ENCODE measurements at places on chromosomes 1 and 21.

DNA sequence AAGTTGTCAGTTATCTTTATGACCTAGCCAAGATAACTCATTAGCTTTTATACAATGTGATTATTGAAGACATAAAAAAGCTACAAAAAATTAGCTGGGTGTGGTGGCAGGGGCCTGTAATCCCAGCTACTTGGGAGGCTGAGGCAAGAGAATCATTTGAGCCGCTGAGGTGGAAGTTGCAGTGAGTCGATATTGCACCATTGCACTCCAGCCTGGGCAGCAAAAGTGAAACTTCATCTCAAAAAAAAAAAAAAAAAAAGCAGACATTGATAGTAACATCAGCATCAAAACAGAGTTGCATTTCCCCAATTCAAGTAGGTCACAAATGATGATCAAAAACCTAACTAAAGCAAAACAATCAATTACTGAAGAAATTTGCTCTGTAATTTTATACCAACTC lies 191.4 kb downstream of the PTGER3 start:
- no peak for DNase-seq

DNA sequence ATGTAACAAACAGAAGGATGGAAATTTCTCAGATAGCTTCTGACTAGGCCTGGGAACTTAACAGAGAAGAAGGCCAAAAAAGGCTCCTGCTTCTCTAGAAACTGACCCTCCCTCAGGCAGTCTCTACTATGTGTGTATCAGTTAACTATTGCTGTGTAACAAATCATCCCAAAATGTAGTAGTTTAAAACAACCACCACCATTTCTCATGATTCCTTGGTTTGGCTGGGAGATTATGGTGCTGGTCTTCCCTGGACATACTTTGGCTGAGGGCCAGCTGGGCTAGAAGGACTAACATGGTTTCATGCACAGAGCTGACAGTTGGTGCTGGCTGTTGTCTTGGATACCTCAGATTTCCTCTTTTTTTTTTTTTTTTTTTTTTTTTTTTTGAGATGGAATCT lies 26.2 kb upstream of the CNN3 start:
- no peak for DNase-seq

DNA sequence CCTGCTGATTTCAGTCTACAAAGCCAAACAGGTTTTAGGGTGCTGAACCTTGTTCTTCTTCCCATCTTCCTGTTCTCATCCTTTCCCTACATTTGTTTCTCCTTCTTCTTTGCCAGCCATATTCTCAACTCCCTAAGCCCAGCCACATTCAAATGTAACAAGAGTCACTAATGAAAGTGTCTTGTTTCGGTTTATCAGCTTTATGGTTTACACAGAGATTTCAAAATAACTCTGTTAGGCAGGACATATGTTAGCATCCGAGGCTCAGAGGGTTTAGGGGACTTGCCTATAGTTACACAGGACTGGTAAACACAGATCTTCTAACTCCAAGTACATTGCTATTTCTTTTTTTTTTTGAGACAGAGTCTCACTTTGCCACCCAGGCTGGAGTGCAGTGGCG lies 61.3 kb downstream of the NDUFS5 start:
- no peak for DNase-seq

- DNase-seq = no peak
Measured at GRCh38 chr1:169160845-169161495, 54.5 kb downstream of the ATP1B1 start.

GRCh38 chr1:42962641-42963377 lies 4.1 kb upstream of the SLC2A1 start:
- peak; percentile 96 for DNase-seq

- no peak for DNase-seq
Measured at GRCh38 chr21:45985471-45986315, 4.1 kb downstream of the COL6A1 start.

DNA sequence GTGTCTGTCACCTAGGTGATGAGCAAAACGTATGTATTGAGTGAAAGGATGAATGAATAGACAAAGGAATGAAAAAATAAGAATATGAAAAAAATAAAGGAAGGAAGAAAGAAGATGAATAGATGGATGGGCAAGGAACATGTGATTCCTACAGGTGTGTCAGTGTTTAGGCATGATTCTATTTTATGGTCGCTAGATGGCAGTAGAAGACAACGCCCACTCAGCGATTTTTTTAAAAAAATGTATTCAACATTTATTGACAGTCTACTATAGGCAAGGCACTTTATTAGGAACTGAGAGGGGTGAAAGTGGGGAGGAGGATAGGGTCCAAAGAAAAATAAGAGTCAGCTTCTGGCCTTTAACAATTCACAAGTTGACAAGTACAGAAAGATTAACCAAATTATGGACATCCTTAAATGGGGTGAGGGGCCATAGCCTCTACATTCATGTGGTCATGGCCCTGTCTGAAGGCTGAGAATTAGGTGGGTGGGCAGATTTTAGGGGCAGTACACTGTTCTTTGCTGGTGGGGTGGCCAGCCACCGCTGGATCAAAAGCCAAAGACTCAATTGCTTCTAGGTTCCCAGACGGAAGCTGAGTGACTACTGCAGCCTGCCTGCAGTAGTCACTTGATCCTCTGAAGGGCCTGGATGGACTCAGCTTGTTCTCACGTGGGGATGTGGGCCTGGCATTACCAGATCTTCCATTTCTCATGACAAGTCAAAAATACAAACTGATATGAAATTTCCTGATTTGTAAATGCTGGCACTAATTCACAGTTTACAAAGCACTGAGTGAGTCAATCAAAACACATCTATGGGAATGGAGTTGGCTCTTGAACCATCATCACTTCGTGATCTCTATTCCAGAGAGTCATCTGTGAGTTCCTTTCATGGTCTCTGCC lies 83.9 kb downstream of the FASLG start:
- no peak for DNase-seq

DNA sequence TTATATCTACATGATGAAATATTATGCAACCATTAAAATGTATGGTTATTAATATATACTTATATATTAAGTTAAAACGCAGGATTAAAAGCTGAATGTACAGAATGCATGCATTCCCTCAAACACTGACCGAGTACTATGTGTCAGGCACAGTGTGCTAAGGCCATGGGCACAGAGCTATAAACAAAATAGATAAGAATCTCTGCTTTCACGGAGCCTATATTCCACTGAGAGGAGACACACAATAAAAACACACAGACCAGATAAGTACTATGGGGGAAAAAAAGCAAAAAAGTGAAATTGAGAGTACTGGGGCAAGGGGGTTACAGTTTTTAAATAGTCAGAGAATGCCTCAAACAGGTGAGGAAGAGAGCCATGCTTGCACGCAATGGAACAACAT lies 62.7 kb downstream of the GPATCH2 start:
- DNase-seq = no peak

DNA sequence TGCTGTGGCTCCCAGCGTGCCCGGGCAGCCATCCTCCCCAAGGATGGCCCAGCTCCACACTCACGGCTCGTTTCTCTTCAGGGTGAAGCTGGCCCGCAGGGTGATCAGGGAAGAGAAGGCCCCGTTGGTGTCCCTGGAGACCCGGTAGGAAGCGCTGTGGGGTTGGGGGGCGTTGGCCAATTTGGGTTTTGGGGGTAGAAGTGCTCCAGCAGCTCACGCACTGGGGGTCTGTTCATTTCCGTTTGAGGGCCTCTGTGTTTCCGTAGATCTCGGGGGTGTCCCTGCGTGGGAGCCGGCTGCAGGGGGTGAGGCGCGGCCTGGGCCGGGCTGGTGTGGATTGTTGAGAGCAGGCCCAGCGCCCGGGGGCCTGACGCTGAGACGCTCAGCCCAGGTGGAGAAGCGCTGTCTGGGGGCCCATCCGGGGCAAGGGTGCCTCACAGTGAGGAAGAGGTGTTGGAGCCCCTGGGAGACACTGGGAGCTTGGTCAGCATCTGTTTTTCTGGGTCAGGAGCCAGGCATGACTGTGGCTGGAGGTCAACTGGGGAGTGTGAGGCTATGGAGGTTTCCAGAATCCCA lies 12.6 kb downstream of the COL6A1 start:
- no peak for DNase-seq

DNA sequence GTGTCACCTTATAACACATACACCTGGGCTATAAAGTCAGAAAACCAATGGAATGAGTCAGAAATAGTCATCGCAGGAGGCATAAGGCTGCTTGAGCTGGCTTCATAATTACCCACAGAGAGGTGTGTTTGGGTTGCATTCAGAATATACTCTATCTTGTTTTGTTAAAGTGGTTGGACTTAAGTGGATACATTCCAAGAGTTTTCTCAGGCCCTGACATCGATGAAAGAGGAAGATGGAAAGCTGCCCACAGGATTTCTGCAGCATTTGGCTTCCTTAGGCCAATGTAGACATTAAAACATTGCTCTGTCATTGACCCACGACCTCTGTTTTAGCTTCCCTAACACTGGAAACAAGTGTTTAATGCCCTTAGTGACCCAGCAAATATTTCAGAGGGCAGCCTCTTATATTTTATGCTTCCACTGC lies 18.6 kb upstream of the BCL10 start:
- DNase-seq = no peak

DNA sequence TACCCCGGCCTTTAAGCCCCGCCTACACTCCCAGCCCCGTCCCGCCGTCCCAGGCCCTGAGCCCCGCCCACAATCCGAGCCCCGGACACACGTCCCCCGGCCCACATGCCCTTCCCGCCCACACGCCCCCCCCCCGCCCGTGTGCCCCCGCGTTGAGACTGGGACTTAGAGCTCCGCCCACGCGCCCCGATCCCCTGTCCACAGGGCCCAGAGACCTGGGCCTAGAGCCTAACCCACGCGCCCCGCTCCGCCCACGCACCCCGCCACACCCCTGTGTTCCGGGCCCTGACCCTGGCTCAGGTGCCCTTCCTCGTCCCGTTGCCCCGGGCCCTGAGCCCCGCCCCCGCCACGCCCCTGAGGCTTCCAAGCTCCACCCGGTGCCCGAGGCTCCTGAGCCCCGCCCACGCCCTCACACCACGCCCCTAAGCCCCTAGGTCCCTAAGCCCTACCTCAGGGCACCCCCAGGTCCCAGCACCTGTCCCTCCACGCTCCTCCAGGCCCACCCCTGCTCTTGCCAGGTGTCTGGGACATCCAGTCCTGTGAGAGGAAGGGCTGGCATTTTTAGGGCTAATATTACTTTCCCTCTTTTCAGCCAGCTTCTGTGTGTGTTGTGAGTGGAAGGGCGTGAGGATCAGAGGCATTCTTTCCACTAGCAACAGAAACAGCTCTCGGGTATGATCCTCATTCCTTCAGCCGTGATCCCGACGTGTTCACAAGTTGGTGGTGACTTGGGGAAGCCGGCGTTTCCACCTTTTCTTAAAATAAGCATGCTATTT lies 552 bp upstream of the GPR157 start:
- peak; percentile 94 for DNase-seq

GRCh38 chr1:154155251-154155650 lies 378 bp upstream of the NUP210L start:
- DNase-seq = no peak

DNA sequence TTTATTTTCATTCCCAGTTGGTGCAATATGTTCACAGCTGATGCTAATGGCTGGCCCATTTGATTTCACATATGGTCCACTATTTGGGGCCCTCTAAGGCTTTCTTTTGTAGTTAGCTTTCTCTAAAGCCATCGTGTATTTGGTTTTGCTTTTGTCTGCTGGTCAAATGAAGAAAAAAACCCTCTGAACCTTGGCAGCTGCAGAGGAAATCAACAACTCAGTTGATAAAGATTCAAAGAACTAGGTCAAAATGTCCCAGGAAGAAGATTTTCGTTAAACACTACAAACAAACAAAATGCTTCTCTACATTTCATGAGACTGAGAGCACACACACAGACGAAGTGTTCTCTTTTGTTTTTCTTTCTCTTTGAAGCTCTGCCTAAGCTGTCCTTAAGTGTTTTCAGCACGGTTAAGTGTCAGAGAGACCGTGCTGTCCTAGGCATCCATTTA lies 655.0 kb downstream of the RWDD3 start:
- no peak for DNase-seq

- no peak for DNase-seq
Measured at GRCh38 chr1:17348593-17349234, 23.3 kb upstream of the PADI6 start.

DNA sequence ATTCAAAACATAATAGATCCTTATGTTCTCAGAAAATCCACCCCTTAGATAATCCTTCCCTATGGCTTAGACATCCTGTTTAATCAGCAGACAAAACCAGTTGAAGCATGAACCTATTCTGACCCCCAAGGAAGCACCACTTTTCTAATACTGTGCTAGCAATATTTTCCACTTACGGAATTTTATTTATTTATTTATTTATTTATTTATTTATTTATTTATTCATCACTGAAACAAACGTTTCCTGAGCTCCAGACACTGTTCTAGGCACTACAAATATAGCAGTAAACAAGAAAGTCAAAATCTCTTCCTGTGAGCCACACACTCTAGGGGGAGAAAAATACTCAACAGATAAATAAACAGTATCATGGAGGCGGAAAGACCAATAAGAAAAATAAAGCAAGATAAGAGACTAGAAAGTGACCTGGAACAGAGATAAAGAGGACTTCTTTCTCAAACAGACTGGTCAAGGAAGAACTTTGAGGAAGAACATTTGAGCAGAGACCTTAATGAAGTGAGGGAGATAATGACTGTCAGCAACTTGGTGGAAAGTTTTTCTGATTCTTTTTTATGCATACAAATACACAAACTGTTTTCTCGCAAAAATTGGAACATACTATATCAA lies 145.5 kb upstream of the POGK start:
- DNase-seq = no peak

DNA sequence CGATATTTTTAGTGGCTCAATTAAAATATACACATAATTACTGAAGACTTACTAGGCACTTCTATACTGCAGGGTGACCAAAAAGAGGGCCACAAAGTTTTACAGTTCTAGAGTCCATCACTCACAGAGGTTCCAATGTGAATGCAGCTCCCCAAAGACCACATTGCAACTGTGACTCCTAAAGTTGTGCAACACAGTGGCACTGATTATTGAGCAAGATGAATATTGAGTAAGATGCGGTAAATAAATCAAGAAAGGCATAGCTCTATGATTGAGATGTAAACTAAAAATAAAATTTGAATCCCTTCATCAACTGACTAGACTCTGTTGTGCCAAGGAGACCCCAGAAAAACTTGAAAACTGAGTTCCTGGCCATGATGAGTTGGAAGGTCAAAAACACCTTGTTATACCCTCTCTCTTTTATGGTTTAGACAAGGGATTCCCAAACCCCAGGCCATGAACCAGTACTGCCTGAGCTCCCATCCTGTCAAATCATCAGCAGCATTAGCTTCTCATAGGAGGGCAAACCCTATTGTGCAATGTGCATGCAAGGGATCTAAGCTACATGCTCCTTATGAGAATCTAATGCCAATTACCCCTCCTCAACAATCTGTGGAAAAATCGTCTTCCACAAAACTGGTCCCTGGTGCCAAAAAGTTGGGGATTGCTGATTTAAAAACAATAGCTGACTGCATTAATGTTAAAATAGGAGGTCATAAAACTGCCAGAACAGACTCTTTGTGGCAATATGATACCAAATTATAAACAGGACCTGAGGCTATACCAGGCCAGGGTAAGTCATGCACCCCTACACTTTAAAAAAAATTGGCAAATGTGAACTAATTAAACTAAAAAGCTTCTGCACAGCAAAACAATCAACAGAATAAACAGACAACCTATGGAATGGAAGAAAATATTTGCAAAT lies 94.3 kb downstream of the ADGRL4 start:
- no peak for DNase-seq

All from H9 (cell line).